SIG-M5 (cell line): ENCODE measurements at places on chromosomes 6 and 20.

DNA sequence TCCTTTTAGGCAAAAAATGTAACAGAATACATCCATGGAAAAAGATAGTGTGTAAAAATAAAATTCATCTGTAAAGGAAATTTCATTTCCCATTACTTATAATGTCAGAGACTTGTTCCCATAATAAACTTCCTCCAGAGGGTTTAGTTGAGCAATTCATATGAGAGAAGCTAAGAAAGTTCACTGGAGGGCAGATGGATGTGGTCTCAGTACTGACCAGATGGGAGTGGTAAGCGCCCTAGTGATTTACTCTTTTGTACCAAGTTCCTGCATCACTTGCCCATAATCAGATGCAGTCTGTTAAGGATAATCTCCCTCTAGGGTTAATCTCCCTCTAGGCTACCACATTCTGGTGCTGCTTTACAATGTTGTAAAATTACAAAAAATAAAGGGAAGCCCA, 61.7 kb downstream of the ESF1 start:
- no peak for DNase-seq

DNA sequence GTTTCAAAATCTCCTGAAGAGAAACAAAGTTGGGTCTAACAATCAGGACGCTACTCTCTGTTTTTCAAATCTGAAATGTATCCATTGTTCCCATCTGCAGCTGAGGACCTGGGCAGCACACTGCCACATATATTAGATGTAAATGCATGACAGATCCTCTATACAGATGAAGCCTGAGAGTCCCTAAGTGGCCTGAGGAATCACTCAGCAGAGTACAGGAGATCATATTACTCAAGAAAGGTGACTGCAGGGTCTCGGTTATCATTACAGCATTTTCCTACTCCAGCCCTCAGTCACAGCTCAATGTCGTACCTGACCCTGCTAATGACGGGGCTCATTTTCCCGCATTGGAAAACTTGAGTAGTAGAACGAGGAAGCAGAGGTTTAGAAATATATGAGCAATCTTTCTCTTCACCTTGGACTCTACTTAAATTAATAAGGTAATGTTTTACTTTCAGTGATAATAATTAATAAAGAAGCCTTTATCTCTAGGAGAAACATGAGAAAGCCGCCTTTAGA, 256.2 kb upstream of the IRAK1BP1 start:
- no peak for DNase-seq

DNA sequence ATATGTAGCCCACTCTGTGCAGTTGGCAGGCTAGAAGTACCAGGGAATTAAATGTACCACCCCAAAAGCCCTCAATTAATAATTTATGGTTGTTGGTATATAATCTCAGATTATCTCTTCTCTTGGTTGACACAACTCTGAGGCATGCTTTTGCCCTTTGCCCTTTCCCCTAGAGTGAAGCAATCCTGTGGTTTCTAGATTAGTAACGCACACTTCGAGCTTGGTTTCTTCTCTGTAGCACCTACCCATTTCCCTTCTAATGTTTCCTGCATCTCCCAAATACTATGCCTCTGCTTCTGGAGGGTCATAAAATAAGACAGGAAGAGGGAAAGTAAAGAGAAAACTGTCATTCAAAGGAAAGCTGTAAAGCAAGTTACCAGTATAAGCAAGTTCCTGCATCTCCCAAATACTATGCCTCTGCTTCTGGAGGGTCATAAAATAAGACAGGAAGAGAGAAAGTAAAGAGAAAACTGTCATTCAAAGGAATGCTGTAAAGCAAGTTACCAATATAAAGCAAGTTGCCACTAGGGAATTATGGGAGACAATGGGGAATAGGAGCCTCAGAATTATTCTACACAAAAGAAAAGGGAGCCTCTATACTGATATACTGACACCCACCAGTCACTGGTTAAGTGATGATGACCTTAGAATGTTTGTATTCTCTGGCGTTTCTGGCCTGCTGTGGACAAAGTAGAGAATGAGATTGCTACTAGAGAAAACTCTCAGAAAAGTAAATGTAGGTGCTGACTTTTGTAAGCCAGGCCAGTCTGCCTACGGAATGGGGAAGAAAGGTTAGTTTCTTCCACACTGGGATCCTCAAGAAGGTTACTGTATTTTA, 862.6 kb upstream of the MAN1A1 start:
- DNase-seq: no peak

DNA sequence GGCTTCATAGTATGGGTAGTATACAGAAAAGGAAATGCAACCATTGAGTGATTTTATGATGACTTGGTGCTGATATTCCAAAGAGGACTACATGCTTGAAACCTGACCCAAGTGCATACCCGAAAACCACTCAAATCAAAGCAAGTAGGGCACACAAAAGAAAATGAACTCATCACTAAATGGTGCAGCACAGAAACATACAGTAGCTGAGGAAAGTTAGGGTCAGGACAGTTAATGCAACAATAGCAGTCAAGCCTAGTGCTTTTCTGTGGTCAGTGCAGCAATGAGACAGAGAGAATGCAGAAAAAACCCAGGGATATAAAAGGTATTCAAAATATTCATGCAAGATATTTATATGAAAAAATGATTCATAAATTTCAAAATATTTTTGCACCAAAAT, 711.1 kb downstream of the EPHA7 start:
- DNase-seq: no peak

- DNase-seq: no peak
Measured at GRCh38 chr20:12591949-12592470, 416.8 kb upstream of the SPTLC3 start.

GRCh38 chr6:111995404-111995803, 58.5 kb upstream of the CCN6 start:
- DNase-seq: no peak

GRCh38 chr6:38131527-38131965, 312.0 kb downstream of the ZFAND3 start:
- DNase-seq: no peak

GRCh38 chr20:54014293-54014926, 56.0 kb downstream of the BCAS1 start:
- no peak for DNase-seq
